ACHN (cell line): ENCODE measurements at places on chromosomes 5 and 9.

GRCh38 chr9:2727374-2727773 lies 10.1 kb downstream of the KCNV2 start:
- no peak for DNase-seq

GRCh38 chr5:89055695-89056085 lies 172.7 kb upstream of the MEF2C start:
- no peak for DNase-seq

DNA sequence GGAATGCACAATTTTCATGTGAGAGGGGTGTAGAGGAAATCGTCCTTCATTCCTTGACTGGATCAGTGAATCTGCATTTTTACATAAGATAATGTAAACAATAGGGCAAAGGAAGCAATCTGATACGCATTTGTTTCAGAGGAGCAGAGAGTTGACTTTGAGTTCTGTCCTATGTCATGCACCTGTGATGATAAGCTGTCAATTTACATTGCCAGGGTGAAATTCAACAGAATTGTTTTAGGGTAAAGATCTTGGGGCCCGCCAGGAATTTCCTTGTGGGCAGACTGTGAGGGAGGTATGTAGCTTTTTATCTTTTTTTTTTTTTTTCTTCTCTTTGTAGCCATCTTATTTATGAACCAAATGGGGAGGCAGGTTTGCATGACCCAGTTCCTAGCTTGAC lies 58.3 kb upstream of the LARP1 start:
- DNase-seq = no peak

DNA sequence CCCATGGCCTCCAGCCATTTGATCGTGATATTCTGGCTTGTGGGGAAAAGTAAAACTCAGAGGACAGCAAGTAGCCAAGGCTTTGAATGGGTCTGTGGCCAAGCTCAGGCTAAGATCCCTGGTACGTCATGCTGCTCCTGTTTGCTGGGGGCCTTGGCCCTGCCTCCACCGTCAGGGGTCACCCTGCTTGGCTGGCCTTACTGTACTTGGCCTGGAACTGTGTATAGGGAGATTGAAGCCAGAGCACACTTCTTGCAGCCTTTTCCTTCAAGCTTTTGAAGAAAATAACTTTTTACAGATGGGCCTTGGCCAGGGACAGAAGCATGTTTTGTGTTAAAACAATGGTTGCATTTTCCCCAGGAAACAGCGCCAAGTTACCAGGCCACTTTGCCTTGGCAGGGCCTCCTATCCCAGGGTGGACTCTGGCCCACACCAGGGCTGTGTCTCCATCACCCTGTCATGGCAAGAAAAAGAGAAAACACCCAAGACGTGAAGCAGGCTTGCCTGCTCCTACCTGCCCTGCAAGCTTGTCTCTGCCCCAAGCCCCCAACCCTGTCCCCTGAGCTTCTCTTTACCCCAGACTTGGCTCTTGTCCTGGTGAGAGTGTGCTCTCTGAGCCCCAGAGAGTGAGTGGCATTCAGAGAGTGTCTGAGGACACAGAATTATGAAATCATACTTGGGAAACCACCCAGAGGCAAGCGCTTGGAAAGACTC lies 286.9 kb downstream of the GADD45G start:
- no peak for DNase-seq

GRCh38 chr5:139733698-139734538 lies 61.7 kb upstream of the PSD2 start:
- DNase-seq = no peak

- DNase-seq = no peak
These were observed 84.7 kb upstream of the BRINP1 start for GRCh38 chr9:119453980-119454379.

- no peak for DNase-seq
These were observed 316.2 kb upstream of the HAPLN1 start for GRCh38 chr5:84036842-84037241.

GRCh38 chr9:133701981-133702797 lies 36.0 kb downstream of the SARDH start:
- DNase-seq = no peak

DNA sequence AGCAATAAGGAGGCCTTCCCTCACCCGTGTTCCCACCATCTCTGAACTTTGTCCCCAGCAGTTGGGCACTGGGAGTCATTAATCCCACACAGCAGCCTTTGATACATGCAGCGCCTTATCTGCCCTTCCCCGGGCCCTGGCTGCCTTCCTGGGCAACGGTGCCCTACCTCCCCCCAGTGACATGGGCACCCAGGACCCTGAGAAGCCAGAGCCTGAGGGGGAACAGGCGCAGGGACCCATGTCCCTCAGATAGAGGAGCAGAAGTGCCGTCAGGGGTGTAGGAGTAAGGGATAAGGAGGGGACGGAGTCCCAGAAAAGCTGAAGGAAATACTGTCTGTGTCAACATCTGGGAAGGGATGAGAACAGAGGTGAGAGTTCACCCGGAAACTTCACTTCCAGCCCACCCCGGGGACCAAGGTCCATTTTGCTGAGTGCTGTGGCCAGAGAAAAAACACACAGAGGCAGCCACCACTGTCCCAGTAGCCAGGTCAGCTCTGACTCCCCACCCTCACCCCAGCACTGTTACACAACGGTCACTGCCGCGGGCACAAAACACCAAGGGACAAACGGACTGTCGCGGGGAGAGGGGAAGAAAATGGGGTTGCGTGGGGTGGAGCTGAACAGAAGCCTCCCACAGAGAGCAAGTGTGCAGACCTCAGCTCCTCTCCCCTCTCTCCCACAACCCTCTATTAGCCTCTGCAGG lies 3.8 kb downstream of the PCDH1 start:
- no peak for DNase-seq
